Stimulated activated CD4-positive, alpha-beta T cell treated with anti-CD3 and anti-CD28 coated beads, TNF-alpha, amount 100 ng/mL, for 48 hours (primary cell): ENCODE measurements at places on chromosomes 6 and 20.
A peak's percentile ranks its signal among the peaks of the same experiment; 100 is the strongest.

DNA sequence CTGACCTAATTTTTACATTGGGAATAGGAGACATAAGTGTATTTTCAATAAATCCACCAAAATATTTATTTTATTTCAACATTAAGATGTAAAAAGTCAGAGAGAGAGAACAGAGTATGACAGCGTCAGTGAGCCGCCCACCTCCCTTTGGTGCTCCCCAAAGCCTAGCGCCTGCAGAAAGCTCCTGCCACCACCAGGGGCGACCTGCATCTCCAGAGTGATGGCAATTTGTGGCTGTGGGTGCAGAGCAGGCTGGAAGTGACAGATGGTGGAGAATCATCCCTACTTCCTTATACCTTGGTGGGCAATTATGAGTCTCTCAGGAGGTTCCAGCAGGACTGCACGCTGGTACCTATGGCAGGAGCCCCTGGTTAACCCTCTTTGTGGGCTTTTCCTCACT is 87.3 kb downstream of the PTPRT start:
- DNase-seq, result no peak

GRCh38 chr6:76451926-76452709 is 379.7 kb upstream of the IMPG1 start:
- no peak for DNase-seq

GRCh38 chr6:34516391-34517324 is 39.5 kb downstream of the SPDEF start:
- DNase-seq, result no peak

GRCh38 chr20:21820688-21821087 is 115.2 kb downstream of the PAX1 start:
- no peak for DNase-seq

DNA sequence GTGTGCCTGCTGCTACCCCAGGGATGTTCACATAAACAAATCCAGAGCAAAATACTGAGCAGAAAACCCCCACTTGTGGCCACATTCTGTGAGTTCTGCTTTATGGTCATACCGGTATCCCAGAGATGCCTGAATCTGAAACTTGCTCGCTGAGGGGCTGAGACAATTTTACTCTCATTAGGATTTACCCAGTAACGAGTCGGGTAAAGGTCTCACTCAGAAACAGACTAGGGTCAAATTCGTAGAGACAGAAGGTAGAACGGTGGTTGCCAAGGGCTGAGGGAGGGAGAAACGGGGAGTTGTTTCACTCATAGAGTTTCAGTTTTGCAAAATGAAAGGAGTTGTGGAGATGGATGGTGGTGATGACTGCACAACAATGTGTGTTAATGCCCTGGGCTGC is 45.4 kb upstream of the NKX2-2 start:
- DNase-seq, result peak; percentile 24
